ENCODE measurements at places on chromosomes 11 and 22. TPM values are rescaled to one million over a fixed set of nuclear protein-coding genes. Genes with fewer than 3 reads are reported as not detected.
A peak's percentile ranks its signal among the peaks of the same experiment; 100 is the strongest.

GRCh38 chr11:116371146-116371545, 401.6 kb downstream of the BUD13 start:
- no peak for DNase-seq

DNA sequence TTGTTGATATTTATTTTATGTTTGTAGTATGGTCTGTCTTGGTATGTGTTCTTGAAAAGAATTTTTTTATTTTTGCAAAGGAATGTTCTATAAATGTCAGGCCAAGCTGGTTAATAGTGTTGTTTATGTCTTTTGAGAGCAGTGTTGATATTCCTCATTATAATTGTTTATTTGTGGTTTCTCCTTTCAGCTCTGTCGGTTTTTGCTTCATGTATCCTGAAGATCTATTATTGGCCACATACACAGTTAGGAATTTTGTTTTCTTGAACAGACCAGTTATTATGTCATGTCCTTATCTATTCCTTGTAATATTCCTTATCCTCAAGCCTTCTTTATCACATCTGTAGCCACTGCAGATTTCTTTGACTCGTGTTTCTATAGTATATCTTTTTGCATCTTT, 56.5 kb downstream of the PDHX start:
- DNase-seq = no peak

- no peak for DNase-seq
Measured at GRCh38 chr11:9893474-9893873, 229.6 kb downstream of the SWAP70 start.

- DNase-seq = peak; percentile 61
Measured at GRCh38 chr11:57131080-57131790, 50.5 kb upstream of the LRRC55 start.

GRCh38 chr11:48125866-48126265, 90.7 kb upstream of the OR4B1 start:
- DNase-seq = no peak

- no peak for DNase-seq
Measured at GRCh38 chr22:38286915-38287669, 14.3 kb upstream of the TMEM184B start.

GRCh38 chr11:92931746-92932422, 37.6 kb upstream of the MTNR1B start:
- DNase-seq = no peak

DNA sequence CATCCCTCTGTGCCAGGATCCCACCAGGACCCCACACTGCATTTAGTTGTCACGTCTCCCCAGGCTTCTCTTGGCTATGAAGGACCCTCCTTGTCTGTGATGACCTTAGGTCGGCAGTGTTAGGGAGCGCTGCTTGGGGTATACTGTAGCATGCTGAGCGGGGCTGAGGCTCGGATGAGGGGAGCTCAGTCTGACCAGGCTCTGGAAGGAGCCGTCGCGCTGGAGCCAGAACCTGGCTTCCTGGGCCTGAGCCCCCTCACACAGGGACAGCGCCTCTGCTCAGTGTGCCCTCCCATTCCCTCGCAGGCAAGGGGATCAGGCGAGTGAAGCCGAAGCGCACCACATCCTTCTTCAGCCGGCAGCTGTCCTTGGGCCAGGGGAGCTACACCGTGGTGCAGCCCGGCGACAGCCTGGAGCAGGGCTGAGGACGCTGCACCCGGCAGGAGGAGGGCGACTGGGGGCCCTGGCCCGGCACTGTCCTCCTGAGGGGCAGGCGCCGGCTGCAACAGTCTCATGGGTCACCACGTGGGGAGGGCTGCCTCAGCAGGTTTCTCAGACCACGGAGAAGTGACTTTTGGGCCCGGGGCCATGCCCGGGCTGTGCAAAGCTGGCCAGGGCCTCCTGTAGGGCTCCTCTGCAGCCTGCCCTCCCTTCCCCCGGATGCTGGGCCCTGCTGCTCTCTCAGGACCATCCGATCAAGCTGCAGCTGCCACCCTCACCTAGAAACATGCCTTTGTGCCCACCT, 11.5 kb upstream of the NEAT1 start:
- no peak for DNase-seq

- DNase-seq = no peak
Measured at GRCh38 chr11:114136686-114137640, 77.5 kb downstream of the ZBTB16 start.

DNA sequence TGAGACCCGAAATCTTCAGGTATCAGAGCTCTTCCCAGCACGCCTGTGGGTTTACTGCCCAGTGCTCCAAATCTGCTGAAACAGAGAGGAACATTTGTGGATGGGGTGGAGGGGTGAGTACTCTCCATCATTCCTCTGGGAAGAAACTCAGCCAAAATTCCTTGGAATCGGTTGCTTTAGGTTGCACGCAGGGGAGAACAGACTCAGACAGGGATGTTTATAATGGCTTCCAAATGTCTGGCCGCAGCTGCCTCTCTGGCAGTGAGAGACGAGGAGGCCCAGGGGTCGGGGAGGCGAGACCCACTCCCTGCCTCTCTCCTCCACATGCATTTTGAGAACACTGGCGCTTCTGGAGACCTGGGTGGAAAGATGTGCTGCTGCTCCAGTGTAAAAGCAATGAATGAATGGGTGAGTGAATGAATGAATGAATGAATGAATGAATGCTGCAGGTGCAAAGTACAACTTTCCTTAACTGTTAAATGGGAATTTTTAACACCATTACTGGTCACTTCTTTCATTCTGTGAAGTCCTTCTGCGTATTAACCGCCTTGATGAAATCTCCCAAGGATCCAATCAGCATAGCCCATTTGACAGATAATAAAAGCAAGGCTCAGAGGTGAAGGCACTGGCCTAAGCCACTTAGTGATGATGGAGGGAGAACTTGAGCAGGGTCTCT, 437.4 kb downstream of the MIAT start:
- no peak for DNase-seq

DNA sequence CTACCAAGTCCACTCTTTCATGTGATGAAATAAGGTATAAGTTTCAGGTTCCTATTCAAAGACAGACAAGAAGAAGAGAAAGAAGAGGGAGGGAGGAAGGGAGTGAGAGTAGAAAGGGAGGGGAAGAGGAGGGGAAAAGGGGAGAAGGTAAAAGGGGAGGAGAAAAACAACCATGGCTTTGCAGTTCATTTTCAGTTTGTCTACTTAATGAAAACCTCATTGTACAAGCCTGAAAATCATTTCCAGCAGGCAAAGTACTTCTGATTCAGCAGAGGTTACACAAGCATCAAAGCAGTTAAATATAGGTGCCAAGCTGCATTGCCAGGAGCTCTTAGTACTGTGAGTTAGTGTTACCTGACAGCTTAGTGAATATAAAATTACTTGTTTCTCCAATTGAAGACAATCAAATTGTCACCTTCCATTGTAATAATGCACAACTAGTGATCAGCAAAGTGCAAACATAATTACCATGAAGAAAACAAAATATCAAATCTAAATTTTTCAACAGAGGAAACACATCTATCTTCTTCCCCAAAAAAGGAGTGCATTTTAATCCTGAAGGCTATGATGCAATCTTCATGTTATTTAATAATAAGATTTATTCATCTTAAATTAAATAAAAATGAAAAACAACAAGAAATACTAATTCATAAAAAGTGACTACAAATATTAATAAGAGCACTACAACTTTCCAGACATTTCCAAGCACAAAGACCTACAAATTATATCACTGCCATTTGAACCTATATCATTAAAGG, 8.2 kb downstream of the SOX6 start:
- no peak for DNase-seq

DNA sequence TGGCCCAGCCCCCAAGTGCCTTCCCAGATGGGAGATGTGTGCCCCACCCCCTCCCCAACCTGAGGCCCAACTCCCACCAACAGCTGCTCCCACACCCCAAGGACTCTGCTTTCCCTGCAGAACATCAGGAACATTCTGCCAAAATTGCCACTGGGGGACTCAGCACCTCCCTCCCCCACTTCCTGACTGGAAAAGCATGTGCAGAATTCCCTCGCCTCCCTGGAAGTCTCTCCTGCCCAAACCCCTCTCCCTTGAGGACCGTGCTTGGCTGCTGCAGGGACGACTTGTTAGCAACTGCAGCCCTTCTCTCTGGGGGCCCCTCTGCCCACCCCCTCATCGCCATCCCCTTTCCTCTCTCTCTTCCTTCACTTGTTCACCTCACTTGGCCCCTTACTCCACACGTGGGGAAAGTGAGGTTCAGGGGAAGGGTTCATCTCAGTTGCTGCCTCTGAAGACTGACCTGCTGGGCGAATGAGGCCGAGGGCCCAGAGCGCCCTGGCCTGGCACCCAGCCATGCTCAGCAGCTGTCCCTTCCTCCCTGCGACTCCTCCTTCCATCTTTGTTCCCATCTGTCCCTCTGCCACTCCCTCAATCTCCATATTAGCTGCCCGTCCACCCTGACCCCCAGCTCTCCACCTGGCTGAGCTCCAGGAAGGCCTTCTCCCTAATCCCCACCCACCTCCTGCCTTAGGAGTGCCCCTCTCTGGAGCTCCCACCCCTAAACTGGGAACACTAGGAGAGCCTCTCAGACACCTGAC, 105.1 kb downstream of the CHST1 start:
- DNase-seq = no peak

DNA sequence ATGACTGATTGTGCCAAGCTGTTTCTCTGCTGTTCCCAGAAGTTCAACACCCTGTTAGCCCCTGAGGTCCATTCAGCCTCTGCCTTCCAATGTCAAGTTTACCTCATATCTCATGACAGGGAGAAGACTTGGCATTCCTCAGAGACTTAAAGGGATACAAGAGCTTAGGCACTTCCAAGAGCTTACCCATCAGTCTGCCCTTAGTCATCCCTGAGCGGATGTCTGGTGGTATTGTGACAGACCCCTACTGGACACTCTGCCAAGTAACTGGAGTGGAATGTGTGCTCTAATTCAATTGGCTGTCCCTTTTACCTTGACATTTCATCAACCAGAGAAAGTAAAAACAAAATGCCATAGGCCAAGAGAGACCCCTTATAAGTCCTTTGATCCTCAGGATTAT, 151.5 kb downstream of the AASDHPPT start:
- no peak for DNase-seq

DNA sequence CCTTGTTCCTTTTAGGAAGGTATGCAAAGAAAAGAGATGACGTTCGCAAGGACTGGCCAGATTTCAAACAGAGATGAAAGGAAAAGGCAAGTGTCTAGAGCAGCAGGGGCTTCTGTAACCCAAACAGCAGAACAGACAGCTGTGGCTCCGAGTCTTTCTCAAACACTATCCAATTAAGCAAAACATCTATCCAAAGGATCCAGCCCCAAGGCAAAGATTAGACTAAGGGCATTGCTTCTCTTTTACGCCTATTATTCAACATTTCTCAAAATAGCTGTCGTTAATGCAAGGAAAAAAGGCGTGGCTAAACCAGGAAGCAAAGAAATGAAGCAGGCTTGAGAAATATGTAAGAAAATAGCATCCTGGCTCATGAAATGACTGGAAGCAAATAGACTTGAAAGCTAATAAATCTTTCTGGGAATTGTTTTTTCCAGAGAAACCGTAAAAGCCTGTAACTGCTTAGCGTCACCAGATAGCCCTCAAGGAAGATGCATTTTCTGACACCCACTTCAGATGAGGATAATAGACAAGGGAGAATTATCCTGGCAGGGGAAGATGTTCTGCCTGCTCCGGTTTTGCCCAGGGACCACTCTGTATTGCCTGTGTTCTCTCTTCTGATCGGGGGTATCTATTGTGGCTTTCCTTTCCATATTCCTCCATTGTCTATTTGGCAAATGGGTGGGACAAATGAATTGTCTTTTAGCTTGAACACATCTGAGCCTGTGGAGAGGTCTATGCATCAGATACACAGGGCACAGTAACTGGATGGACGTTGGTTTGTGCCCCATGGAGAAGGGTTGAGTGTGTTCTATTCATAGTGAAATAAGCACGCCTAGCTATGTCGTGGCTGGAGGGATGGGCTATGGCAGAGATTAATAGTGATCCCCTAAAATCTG, 20.2 kb downstream of the C11orf96 start:
- DNase-seq = no peak

DNA sequence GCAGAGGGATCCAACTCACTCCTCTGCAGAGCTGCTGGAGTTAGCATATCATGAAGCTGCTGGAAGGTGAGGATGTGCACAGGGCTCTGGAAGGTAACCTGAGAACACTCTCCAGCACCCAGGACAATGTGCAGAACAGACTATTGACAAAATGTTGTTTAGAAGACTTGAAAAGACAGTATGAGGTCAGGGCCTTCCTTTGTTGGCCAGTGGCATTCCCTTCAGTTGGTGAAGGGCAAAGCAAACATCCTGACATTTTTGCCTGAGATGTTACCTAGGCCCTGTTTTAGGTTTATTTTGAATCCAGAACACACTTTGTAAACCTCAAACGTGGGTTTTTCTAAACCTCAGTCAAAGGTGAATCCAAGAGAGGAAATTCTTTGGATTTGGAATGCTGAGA, 67.8 kb downstream of the DEPDC5 start:
- DNase-seq = no peak

The SYT12 gene
- total RNA-seq = 0.09 TPM

The FAT3 gene
- 2.7 TPM for total RNA-seq

The DAGLA gene
- 7.2 TPM for total RNA-seq

The KCNQ1OT1 gene
- total RNA-seq = 1.5 TPM

The DUSP8 gene
- total RNA-seq = 31.7 TPM

The MCHR1 gene
- 0.41 TPM for total RNA-seq

The RCOR2 gene
- 3.7 TPM for total RNA-seq

The TP53I11 gene
- total RNA-seq = 48.4 TPM
